Endothelial cell of umbilical vein (primary cell): ENCODE measurements at places on chromosomes 5 and 9.
A peak's percentile ranks its signal among the peaks of the same experiment; 100 is the strongest.

DNA sequence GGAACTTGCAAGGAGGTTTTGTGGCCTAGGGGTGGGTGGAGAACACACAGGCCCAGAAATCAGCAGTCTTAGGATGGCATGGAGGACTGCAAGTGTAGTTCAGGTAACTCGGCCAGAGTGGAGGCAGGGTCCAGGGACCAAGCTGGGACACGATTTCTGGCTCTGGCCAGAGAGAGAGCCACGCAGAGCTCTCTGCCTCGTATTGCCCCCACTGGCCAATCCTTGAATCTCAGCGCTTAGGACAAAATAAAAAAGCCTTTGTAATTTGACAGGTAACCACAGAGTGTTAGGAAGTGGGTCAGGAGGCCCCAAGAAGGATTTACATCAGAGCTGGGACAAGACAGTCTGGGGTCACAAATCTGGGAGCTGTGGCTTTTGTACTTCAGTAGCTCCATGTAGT, 11.7 kb downstream of the MAP3K1 start:
- DNase-seq = no peak

DNA sequence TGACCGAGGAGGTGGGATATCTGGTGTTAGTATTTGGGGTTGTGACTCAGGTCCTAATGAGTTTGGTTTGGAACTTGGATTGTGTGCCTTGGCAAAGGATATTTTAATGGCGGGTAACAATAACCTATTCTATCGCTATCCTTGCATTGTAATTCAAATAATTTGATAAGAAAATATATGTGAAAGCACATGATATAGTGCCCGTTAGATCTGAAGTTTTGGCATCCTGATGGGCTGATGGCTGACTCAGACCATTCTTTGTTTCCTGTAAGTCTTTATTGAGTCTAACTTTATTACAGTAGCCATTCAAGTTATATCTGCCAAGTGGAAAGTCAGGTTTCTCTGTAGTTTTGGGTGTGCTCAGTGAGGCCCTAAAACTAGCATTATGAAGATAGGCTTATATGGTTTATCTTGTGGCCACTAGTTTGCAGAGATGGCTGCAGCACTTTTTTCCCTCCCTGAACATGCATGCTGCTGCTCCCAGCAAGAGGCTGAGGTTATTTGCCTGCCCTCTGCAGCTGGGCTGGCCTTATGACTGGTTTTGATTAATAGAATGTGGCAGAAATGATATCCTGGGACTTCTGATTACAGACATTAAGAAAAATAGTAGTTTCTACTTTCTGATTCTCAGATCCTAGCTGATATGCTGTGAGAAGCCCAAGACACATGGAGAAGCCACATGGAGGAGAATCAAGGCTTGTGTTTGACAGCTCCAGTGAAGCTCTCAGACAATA, 46.6 kb downstream of the CFAP95 start:
- DNase-seq = peak; percentile 84

DNA sequence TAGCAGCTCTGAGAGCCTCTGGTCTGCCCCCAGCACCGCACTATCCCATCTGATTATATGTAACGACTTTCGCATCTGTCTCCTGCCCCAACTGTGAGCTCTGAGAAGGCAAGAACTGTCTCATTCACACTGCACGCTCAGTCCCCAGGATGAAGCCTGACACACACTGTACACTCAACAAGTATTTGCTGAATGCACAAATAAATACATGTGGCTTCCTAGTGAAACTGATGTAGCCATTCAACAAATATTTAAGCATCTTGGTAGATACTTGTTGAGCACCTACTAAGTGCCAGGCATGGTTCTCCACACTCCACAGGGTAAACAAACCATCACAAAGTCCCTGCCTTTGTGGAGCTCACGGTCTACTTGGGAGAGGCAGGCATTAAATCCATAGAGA, 34.6 kb upstream of the PTGS1 start:
- no peak for DNase-seq

DNA sequence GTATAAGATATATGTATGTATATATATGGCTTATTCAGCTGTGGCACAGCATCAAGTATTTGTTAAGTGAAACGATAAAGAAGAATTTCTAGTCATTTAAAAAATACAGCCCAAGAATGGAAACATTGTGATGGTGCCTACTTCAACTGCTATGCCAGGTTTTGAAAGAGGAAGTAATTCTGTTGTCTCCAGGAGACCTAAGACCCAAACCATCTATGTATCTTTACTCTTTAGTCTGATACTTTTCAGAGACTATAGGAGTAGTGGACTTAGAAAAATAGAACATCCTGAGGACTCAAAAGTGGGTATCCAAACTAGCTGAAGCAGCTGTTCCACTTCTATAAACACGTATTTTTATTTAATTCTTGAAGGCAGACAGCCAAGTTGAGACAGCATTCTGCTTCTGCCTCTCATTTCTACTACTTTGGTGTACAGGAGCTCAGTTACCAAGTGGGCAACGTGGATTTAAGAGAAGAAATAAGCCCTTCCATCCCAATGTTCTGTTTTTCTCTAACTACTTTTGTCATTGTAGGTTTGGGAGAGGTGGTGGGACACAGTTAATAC, 110.7 kb downstream of the RPS23 start:
- no peak for DNase-seq

DNA sequence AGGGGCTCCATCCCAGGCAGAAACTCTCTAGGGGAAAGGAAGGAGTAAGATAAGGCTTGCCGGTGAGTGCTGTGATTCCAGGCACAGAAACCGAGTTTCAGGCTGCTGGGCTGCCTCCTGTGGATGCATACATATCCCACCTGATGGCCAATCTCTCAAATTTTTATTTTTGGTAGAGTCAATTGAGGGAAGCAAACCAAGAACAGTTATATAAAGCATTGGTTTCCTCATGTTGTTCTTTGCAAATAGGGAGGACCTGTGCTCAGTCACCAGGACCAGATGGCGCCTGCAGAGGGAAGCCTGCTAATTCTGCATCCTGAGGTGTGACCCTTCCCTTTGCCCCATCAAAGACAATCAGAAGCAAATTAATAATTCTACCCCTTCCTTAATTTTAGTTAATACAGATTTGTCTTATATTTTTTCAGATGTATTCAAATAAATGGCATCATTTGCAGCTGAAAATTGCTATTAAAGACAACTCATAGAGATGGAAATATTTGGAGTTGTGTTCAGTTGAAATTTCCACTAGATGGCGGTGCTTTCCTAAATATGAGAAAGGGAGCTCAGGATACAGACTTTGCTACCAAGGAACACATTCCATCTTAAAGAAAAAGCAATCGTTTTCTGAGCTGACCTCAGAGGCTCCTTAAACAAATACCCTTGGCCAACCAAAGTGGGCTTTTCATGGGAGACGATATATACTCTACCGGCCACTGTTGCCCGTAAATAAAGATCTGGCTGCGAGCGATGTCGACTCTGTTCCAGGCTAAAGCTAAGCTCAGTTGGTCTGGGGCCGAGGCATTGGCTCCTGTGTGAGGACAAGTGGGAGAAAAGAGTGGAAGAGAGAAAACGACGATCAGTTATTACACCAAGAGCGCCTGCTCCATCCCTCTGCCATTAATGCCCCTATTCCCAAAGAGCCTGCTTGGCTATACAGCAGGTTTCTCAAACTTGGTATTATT, 225.7 kb upstream of the KLF9 start:
- DNase-seq = peak; percentile 62

DNA sequence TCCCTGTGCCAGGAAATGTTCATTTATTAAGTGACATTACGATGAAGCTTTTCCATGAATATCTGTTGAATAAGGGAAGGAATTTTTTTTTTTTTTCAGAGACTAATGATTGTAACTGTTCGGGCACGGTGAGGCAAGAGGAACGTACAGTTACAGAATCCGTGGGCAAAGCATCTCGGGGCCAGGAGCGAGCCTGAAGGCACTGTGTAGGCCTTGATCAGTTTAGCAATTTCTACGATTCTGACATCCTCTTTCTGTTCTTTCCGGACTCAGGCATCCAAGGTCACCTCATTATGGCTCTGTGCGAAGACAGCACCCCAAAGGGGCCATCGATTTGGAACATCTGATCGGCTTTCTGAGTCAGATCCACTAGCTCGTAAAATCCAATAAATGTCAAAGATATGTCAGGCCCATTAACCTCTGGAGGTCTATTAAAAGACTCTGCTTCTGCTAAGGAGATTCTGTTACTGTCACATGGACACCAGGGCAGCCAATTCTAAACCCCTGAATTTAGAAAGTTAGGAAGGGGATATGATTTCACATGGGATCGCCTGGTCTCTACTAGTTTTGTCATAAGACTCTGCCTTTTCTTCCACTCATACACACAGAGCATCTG, 41.4 kb upstream of the BOD1 start:
- no peak for DNase-seq

- DNase-seq = no peak
These were observed 35.6 kb downstream of the RASEF start for GRCh38 chr9:83027153-83027891.

GRCh38 chr9:129558551-129559505, 62.1 kb downstream of the C9orf50 start:
- no peak for DNase-seq

DNA sequence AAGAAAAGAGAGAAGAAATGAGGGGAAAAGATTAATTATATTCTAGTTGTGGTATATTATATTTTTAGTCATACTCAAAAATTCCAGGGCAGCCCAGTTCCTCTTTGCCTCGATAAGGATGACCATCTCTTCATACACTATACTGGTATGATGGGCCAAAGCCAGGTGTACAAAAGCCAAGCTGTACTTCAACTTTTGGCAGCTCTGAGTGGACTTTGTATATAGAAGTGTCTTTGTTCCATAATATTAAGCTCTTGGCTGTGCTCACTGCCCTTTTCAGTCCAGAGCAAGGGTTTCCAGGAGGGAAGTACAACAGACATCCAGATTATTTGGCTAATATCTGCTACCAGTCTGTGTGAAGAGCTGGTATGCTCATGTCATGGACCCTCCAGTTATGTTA, 934.3 kb upstream of the CDH10 start:
- no peak for DNase-seq

DNA sequence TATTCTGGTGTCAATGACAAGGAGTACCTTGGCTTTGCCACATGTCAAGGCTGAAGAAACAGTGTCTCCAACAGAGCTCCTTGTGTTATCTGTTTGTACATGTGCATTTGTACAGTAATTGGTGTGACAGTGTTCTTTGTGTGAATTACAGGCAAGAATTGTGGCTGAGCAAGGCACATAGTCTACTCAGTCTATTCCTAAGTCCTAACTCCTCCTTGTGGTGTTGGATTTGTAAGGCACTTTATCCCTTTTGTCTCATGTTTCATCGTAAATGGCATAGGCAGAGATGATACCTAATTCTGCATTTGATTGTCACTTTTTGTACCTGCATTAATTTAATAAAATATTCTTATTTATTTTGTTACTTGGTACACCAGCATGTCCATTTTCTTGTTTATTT, 19.8 kb downstream of the CD274 start:
- DNase-seq = no peak

DNA sequence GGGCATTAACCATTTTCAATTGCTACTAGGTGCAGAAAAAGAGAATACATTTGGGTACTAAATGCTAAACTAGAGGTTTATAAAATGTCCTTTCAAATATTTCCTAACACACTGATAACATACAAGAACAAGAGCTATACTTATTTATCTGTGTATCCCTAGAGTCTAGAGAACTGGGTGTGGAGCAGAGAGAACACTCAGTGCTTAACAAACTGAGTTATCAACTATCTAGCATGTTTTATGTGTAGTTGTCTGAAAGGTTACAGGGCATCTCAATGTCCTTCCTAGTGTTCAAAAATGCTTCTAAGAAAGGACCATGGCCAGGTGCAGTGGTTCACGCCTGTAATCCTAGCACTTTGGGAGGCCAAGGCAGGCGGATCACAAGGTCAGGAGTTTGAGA, 40.3 kb downstream of the NR6A1 start:
- no peak for DNase-seq
